Epithelial cell of prostate (primary cell): ENCODE measurements at places on chromosomes 11 and 22.
A peak's percentile ranks its signal among the peaks of the same experiment; 100 is the strongest.

- no peak for DNase-seq
Observed at GRCh38 chr11:39768214-39768613, 1691.2 kb downstream of the LRRC4C start.

DNA sequence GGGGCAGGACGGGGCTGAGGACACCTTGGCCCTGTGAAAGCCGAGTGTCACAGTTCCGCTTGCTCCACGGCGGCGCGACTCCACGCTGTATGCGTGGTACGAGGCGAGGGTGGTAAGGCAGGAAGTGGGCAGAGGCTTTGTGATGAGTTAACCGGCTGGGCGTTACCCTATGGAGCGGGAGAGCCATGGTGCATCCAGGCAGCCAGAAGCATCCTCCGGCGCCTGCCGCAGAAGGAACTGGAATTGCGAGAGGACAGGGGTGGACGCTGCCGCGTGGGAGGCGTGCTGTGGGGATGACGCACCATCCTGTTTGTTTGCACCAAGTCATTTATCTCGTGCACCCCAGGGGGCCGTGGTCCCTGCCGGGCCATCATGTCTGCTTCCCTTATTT is 643.9 kb downstream of the BRD1 start:
- no peak for DNase-seq

DNA sequence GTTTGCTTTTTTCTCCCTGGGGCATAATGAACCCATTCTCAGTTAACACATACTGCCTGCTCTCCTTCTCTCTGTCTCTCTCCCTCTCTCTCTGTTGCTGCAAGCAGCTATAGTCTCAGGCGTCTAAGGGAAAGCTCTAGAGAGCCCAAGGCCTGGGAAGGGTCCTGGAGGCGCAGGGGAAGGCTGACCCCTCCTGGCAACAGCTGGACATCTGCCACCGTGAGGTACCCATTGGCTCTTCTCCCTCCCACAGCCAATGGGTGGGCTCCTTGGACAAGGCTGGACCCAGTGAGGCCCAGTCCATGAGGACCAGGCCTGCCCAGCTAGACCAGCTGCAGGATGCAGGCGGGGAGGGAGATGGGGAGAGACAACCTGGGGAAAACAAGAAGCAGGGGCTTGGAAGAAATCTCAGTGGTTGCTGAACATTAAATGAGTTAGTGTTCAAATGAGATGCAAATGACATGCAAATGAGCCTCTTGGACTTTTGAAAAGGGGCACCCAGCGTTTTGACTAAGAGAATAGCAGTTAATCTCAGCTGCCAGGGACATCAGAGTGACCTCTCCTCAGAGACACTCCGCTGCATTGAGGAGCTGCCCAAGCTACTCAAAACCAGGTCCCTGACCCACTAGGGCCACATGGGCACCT is 349.7 kb downstream of the BUD13 start:
- no peak for DNase-seq

DNA sequence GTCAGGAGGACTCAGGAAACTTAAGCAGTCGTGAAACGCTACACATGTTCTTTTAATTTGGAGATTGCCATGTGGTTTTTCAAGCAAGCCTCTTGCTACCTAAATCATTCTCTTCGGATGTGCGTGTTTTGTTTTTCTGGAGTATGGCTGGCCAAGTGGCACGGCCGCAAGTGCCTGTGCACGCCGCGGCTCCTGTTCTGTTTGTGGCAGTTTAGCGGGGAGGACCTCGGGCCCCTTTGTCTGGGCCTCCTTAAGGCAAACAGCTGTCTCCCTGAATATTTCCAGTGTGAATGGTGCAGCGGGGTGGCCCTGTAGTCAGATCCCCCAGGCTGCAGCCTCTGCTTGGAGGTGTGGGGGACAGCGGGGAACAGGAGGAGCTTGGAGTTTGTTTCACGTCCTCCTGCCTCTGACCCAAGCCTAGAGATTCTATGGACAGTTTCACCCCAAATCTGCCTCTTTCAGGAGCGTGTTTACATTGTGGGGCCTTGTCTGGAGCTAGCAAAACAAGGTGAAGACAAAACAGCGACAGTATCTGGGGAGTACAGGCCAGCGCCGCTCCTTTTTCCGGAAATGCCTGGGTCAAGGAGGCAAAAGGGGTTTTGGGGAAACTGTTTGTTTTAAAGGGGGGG is 1.3 kb downstream of the LRP5 start:
- no peak for DNase-seq

DNA sequence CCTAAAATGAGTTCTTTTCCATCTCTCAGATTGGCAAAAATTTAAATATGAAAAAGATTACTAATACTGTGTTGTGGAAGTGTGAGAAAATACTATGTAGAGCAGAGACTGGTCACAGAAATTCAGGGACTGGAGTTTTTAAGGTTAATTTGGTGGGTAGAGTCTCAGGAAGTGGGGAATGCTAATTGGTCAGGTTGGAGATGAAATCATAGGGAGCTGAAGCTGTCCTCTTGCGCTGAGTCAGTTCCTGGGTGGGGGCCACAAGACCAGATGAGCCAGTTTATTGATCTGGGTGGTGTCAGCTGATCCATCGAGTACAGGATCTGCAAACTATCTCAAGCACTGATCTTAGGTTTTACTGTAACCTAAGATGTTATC is 29.4 kb upstream of the TMEM86A start:
- no peak for DNase-seq

- DNase-seq: no peak
Observed at GRCh38 chr11:1640076-1640946, 10.7 kb downstream of the KRTAP5-5 start.

DNA sequence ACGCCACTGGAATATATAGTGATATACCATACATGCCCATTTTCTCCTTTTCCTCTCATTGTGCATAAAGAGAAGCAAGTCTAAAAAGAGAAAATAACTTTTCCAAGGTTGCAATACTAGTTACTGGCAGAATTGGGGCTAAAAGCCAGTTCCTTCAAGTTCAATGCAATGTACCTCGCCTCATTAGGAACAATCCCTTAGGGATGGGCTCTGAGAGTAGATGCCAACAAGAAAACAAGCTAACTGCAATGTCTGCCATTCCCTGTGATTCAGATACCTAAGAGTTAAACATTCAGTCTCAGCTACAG is 114.3 kb downstream of the RBFOX2 start:
- DNase-seq: no peak

DNA sequence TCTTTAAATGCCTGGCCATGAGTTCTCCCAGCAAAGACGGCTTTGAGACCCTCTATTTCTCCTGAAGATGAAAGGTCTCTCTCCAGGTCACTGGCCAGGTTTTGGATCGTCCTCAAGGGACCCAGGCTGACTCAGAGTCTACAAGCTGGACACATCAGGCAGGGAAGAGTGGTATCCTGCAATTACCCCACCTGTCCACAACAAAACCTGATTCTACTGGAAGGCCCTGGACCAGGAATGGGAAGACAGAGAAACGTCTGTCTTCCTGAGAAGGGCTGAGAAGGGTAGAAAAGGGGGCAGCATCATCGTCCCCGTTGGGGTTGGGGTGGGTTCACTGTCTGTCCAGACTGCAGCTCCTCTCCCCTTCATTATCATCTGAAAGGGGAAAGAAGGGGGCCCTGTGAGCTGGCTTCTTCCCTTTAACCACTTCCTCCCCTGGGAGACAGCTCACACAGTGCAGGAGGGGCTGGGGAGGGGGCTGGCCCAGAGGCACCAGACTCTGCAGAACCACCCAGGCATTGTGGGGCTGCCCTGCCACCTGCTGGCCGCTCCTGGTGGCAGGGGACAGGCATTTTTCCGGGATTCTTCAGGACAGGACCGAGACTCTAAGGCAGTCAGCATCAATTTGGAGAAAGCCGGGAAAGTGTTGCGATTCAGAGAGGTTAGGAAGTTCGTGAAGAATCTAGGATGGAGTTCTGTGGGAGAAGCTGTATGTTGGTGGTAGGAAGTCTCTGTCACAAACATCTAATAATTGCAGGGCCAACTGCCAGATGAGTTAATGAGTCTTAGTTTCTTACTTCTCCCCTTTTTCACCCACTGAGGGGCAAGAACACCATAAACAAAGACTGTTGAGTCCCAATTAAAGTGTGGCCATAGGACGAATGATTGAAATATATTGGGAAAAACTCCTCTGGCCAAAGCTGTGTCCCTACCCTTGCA is 57.6 kb downstream of the SYN3 start:
- no peak for DNase-seq

DNA sequence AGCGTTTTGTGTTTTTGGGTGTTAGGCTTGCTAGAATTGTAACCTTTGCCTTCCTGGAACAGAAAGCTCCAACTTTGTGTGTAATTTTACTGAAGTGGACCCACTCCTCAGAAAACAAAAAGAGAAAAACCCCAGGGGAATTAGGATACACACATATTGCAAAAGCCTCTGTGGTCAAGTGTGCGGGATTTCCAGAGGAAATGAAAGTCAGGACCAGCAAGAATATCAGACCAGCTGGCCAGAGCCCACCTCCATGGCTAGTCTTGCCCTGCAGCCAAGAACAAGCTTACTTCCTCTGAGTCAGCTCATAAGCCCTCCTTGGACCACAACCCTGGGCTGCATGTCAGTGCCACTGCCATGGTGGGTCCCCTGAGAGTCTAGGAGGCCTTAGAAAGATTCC is 37.0 kb upstream of the FTH1 start:
- DNase-seq: no peak

- DNase-seq: peak; percentile 89
Observed at GRCh38 chr11:10454878-10455631, at the start of gene AMPD3. Gene AMPD3 (plus strand): TSS chr11:10455264. CDS start chr11:10461520, 6,256 bp downstream.

DNA sequence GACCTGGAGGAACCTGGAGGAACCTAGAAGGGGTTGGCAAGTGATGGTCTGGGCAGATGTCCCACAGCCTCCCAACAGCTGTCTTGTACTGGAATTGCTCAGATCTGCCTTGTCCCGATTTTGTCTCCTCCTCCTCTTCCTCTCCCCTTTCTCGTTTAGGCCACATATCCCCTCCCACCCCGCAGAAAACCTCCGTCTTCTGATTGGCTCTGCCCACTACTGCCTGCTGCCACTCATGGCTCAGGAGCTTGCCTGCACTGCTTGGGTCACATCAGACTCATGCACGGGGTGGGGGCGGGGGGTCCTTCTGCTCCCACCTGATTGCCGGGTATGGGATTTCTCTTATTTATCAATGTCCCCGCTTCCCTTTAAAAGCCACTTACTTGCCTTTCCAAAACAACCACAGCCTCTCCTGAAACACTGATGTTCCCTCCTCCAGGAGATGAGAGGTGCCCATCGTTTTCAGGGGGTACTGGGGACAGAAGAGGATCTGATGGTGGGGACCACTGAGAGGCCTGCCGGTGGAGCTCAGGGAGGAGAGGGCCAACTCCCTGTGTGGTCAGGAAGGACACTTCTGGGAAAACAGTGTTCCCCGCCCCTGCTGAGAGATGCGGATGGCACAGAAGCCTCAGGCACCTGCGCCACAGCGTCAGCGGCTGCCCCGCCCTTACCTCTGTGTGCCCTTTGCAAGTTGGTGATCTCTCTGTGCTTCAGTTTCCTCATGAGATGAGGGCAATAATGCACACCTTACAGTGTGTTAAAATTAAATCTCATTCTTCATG is 14.7 kb downstream of the TOM1 start:
- DNase-seq: no peak

DNA sequence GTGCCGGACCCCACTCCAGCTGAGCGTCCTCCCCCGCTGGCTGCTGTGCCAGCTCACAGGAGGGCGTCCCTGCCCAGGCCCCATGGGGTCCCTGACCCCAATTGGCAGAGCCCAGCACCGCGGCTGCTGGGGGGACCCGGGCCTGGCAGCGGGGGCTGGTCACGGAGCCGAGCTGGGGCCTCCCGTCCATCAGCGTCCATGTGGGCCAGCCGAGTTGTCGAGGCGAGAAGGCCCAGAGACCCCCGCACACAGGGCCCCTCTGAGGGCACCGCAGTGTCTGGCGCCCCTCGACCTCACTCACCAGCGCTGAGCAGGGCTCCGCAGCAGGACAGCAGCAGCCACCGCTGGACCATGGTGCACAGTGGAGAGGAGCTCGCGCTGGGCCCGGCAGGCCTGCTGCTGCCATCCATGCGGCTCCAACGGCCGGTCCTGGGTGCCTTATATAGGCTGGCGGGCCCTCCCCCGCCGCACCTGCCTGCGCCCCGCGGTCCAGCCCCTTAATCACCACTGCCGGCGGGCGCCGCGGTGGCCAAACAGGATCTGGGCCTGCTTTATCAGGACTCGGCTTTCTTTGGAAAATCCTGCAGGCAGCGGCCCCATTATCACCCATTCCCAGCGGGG is at the start of gene MUC6:
Gene MUC6 (minus strand): TSS at position 416 of the 621 bp plus-strand sequence. CDS start 63 bp downstream, at position 353.
- no peak for DNase-seq

DNA sequence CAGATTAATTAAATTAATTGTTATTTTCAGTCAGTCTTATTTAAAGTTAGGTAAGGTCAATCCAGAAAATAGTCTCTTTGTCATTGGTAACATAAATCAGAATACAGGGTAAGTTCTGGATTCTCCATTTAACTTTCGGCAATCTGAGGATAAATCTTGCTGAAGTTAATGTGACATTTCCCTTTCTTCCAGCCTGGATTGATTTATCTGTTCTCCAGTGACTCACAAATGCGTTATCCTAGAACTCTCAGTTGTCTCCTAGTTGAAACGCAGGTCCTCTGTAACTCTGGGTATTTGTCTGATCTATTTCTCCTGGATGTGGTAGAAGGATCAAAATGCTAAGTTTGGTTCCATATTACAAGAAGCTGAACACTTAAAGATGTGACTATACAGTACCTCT is 21.0 kb downstream of the OR51E1 start:
- DNase-seq: no peak

- DNase-seq: no peak
Observed at GRCh38 chr22:39665229-39665628, 94.7 kb downstream of the CACNA1I start.

- no peak for DNase-seq
Observed at GRCh38 chr22:44001521-44001920, 22.6 kb upstream of the PARVB start.

GRCh38 chr22:39959640-39960447 is at the start of gene TMA7B:
Gene TMA7B (plus strand): TSS chr22:39960397. CDS start chr22:39964375, 3,978 bp downstream.
- DNase-seq: no peak

GRCh38 chr11:132751516-132752250 is 780.6 kb downstream of the OPCML start:
- DNase-seq: no peak

GRCh38 chr22:29334696-29335344 is 19.3 kb upstream of the RASL10A start:
- no peak for DNase-seq

- DNase-seq: no peak
Observed at GRCh38 chr11:10503777-10504480, 37.1 kb downstream of the RNF141 start.

GRCh38 chr22:48926643-48927042 is 901.0 kb downstream of the BRD1 start:
- no peak for DNase-seq

DNA sequence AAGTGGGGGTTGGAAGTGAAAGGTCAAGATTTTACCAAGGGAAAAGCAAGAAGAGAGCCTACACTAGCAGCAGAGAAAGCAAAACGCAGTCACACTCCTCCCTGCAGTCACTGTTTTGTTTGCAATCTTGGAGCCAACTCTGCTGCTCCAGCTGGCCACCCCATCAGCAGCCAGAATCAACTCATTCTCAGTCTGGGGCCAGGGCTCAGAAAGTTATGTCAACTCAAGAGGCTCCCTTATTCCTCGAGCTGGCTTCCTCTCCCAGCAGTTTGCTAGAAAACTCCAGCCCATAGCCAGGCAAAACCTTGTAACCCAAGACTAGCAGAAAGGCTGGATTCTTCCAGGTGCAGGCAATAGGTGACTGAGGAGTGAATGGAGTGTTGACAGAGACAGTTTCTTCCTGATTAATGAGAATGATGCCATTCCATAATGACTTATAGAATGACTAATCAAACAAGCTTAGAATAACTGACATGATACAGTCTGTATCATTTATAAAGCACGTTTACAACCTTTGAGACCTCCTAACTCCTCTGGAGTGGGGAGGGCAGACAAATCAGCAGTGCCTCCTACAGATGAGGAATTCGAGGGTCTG is 53.4 kb downstream of the P4HA3 start:
- DNase-seq: no peak
